ENCODE measurements at places on chromosomes 5 and 9.

DNA sequence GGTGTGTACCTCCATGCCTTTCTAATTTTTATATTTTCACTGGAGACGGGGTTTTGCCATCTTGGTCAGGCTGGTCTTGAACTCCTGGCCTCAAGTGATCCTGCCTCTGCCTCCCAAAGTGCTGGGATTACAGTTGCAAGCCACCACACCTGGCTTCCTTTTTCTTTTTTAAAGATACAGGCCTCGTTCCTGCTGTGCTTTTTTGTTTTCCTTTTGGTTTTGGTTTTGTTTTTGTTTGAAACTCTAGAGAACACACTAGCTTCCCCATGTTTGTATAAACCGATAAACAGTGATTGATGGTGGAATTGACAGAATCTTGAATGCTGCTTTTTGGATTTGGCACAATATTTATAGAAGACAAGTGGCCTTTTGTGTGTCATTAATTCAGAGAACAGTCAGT is 1603.4 kb downstream of the MAT2B start:
- DNase-seq: no peak

GRCh38 chr9:93818827-93819472 is 136.2 kb downstream of the BARX1 start:
- no peak for DNase-seq

- no peak for DNase-seq
Observed at GRCh38 chr5:65305913-65306312, 175.8 kb downstream of the ADAMTS6 start.

GRCh38 chr9:18721995-18722310 is 248.0 kb downstream of the ADAMTSL1 start:
- no peak for DNase-seq

GRCh38 chr5:10272053-10272874 is 22.2 kb downstream of the CCT5 start:
- peak; percentile 1 for DNase-seq

DNA sequence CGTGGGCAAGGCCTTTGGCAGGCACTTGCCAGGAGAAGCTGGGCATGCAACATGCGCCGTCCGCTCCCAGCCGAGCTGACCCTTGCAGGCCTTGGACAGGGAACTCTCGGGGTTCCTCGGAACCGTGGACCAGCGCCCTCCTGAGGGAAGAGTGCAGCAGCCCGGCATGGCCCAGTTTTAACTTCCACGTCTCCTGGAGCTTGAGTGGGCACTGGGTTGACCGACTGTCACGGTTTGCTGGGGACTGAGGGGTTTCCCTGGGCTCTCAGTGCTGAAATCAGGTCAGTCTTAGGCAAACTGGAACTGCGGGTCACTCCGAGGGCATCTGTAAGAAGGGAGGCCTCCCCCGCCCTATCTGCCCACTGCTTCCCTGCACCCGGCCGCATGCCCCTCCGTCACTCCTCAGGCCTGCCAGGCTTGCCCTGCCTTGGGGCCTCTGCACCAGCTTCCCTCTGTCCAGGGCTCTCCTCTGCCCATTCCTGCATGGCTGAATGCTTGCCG is 87.0 kb upstream of the PHYKPL start:
- no peak for DNase-seq

Data from adrenal gland (tissue), 19 donors.